ENCODE measurements at places on chromosomes 16 and 17.

DNA sequence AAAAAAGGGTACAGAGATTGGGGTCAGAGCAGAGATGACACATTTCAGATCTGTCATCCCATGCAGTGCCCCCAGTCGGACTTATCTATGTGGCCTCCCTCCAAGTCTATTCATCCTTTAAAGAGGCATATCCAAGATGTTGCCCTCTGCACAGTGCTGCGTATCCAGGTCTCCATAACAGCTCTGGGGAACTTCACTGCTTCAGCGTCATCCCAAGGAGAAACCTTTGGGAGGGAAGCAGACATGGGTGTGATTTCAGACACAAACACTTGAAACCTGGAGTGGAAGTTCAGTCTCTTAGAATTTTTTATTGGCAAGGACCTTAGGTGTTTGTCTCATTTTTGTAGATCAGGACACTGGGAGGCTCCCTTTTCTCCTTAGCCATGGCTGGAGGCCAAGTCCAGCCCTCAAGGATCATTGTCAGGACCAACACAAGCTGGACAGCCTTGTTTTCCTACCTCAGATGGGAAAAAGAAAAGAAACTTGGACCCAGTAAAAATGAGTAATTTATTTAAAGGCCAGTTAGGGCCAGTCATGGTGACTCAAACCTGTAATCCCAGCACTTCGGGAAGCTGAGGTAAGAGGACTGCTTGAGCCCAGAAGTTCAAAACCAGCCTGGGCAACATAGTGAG, 23.9 kb upstream of the NLK start:
- no peak for DNase-seq

GRCh38 chr17:75991396-75991795, 9.3 kb upstream of the CDK3 start:
- DNase-seq, result no peak

GRCh38 chr16:55379371-55379770, 55.4 kb downstream of the IRX6 start:
- no peak for DNase-seq

- DNase-seq, result no peak
These were observed 963 bp upstream of the APRT start for GRCh38 chr16:88812513-88813268.

DNA sequence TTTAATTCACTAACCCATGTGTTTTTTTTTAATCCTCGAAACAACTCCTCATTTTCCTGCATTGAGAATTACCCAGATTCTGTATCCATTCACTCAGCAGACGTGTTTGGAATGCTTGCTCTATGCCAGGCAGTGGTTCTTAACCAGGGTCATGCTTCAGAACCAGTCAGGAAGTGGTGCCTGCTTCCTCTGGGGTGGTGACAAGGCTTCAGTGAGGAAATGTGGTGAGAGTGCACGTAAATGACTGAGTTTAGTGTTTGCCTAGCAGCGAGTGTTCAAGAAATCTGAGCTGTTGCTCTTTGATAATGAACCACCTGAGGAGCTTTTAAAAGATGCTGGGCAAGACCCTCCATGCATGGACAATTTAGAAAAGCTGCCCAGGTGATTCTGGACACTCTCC, 9.9 kb downstream of the ZFP90 start:
- DNase-seq, result no peak

DNA sequence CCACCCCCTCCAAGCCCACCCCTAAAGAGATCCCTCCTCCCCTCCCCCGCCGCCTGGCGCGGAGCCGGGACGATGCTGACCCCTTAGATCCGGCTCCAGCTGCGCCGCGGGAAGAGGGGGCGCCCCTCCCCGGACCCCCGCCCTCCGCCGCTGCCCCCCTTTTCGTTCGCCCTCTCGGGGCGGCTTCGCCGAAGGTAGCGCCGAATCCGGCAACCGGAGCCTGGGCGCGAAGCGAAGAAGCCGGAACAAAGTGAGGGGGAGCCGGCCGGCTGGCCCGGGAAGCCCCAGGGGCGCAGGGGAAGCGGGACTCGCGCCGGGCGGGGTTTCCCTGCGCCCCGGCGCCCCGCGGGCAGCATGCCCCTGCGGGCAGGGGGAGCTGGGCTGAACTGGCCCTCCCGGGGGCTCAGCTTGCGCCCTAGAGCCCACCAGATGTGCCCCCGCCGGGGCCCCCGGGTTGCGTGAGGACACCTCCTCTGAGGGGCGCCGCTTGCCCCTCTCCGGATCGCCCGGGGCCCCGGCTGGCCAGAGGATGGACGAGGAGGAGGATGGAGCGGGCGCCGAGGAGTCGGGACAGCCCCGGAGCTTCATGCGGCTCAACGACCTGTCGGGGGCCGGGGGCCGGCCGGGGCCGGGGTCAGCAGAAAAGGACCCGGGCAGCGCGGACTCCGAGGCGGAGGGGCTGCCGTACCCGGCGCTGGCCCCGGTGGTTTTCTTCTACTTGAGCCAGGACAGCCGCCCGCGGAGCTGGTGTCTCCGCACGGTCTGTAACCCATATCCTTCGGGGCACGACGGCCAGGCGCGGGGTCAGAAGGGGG, 623 bp downstream of the CACNA1G start:
- no peak for DNase-seq

DNA sequence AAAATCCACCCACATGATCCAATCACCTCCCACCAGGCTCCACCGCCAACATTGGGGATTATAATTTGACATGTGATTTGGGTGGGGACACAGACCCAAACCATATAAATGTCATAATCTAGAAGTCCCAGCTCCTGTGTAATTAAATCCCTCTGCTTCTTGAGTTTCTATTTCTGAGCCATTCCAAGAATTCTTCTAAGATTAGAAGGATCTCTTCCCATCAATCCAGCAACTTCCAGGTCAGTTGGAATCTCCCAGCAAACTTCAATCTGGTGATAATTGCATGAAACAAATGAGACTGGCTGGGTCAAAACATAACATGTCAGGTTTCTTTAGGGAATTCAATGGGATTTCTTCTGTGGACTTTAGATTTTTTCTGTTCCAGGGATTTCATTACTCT, 127.8 kb upstream of the CDH5 start:
- no peak for DNase-seq
